ENCODE measurements at places on chromosomes 6 and 20.

DNA sequence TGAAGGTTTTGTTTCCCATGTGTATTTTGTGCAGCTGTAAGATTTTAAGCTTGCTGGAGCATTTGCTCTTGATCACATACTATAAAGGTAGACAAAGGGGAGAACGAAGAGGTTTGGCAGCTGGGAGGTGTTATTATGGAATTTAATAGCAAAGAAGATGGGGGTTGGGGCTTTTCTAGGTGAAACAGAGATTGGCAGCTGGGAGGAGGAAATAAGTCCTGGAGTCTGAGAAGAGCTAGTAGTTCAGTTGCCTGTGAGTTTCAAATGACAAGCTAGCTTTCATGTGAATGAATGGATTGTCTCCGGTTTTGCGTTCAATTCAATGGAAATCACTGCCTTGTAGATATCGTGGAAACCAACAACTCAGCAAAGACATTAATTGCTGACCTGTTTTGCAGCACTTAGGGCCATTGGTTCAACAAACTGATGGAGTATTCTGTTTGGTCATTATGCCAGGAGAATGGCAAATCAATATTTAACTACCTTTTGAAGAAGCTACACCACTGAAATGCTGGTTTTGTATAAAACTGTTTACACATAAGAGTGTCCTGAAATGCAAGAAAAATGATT, 38.1 kb upstream of the FLRT3 start:
- no peak for DNase-seq

- DNase-seq: peak; percentile 82
Measured at GRCh38 chr6:25022140-25022553, 86.4 kb upstream of the RIPOR2 start.

DNA sequence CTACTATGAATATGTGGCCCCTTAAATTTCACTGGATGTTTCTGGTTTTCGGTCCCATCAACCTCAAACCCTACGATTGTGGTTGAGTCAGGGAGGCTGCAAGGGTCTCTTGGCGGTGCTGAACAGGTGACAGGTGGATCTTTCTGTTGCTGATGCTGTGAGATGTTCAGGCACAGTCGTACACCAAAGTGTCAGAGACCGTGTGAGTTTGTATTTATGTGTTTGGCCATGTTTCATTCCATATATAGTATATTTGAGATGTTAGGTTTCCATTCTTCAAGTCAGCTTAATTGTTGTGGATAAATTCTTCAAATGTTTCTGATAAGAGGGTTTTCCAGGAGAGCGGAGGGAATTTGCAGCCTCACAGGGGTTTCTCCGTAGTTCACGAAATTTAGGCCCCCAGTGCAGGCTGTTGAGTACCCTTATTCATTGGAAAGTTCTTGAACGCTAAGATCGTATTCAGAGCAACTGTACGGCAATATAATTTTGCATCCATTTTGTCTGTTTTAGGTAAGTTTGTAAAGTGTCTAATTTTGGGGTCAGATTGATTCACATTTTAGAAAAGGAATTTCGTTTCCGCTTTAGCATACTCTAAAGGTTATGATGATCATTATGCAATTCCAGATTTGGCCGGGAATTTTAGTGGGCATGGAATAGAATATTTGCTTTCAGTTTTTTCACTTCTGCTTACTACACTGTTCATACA, 1.2 kb downstream of the TAB2 start:
- no peak for DNase-seq

- DNase-seq: no peak
Measured at GRCh38 chr6:73017476-73017875, 207.8 kb downstream of the KHDC1L start.

- peak; percentile 69 for DNase-seq
Measured at GRCh38 chr6:155014670-155015300, 19.7 kb downstream of the TIAM2 start.

- peak; percentile 79 for DNase-seq
Measured at GRCh38 chr6:34792605-34793500, 970 bp downstream of the BLTP3A start.

- DNase-seq: peak; percentile 62
Measured at GRCh38 chr6:109238396-109238795, 143.1 kb downstream of the CEP57L1 start.

DNA sequence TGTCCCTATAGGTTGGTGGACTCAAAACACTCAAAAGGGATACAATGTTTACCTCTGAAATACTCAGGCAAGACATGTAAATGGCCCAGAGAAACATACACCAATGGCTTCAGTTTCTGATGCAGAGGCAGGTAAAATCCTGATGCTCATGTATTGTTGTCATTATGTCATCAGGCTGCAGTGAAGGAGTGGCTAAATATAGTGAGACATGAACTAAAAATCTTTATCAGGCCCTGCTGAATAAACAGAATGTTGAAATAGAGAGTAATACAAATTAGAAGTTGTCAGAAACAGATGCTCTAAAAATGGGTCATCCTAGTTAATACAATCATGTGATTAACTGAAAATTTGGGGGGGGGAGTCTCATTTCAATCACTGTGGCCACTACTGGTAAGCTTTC, 20.4 kb downstream of the PTPRK start:
- DNase-seq: peak; percentile 83

- DNase-seq: no peak
Measured at GRCh38 chr6:108275976-108276375, 15.1 kb upstream of the SNX3 start.

DNA sequence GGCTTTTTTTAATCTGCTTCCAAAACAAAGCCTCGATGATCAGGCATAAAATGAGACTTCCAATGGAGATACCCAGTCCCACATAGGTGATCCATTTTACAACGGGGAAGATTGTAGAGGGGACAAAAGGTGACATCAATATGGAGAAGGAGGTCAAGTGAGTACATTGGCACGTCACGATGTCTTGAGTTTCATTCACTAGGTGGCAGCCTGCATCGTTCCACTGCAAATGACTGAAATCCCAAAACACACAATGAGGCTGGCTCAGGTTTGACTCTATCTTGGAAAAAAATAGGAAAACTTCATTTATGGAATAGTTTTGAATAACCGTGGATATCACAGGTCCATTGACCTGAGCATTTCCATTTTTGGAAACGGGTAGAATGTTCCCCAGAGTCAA, 32.5 kb downstream of the ADGRF1 start:
- no peak for DNase-seq

GRCh38 chr6:156507656-156508055, 269.5 kb upstream of the ARID1B start:
- no peak for DNase-seq

DNA sequence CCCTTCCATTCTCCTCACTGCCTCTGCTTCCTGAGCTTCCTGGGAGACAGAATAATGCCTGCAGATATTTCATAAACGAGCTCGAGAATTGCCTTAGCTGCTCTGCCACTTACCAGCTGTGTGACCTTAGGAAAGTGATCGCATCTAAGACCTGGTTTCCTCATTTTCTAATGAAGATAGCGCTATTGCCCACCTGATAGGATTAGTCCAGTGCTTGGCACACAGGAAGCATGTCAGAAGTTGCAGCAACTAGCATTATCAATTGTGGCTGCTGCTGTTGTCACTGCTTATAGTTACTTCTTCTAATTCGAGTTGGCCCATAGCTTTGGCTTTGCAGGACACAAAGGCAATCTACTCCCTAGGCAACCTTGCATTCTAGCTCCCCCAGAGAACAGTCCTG, 305.5 kb upstream of the SGK1 start:
- no peak for DNase-seq

DNA sequence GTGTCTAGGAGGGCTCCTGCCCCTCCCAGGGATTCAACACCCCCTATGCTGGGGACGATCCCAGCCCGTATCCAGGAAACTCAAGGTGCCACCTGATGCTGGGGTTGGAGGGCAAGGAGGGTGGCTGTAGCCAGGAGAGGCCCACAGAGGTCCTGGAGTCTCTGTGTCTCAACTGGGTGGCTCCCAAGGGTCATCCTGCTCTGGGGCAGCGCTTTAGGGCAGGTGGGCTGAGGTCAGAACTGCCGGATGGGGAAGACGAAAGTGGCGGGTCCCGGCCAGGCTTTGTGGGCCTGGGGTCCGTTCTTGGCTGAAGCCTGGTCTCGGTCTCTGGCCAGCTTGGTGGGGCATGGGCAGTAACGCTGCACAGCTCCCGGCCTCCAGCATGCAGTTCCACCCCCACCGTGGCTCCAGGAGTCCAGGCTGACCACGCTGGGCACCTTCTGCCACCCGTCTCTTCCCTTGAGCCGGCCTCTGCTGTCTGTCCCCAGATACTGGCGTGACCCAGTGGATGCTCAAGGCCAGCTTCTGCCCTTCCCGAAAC, 2.8 kb upstream of the COL20A1 start:
- DNase-seq: no peak

DNA sequence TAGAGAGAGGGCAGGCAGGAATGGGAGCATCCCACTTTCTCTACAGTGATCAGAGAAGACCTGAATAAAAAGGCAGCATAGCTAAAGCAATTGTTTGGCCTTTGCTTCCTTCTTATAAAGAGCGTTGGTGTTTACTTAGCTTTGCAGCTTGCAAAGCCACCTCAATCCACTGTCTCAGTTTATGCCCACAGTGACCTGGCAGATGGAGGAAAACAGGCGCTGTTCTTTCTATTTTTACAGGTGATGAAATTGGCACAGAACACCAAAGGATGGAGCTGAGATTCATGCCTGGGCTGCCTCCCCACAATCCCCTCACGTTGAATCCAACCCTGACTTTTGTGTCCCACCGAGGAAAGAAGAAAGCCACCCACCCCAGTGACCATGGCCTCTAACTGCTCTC, 130.5 kb downstream of the TTLL2 start:
- DNase-seq: no peak

- no peak for DNase-seq
Measured at GRCh38 chr6:106133040-106133439, 46.9 kb downstream of the PRDM1 start.
